ENCODE measurements at places on chromosomes 6 and 20.

GRCh38 chr6:135167617-135168016 lies 13.5 kb upstream of the MYB start:
- DNase-seq: no peak

- DNase-seq: no peak
These were observed 118.7 kb downstream of the JARID2 start for GRCh38 chr6:15364401-15365037.

GRCh38 chr6:113172531-113172966 lies 684.6 kb upstream of the MARCKS start:
- DNase-seq: peak; percentile 58

GRCh38 chr20:3174442-3175261 lies 1.3 kb upstream of the LZTS3 start:
- peak; percentile 12 for DNase-seq

DNA sequence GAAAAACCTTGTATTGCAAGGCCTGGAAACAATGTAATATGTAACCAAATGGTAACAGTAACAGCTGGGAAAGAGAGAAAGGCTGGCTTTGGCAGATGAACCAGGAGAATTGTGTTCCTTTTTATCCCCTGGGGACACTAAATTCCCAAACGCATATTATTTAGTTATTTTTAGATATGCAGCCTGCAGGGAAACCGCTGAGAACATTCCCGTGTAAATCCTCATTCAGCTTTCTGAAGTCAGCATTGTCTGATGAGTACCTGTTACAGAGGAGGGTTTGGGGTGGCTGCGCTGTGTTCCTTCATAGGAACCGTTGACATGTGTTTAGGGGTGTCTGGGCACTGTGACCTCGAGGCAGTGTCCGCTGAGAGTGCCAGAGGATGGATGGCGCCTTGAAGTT lies 101.3 kb downstream of the SMOC2 start:
- DNase-seq: no peak

DNA sequence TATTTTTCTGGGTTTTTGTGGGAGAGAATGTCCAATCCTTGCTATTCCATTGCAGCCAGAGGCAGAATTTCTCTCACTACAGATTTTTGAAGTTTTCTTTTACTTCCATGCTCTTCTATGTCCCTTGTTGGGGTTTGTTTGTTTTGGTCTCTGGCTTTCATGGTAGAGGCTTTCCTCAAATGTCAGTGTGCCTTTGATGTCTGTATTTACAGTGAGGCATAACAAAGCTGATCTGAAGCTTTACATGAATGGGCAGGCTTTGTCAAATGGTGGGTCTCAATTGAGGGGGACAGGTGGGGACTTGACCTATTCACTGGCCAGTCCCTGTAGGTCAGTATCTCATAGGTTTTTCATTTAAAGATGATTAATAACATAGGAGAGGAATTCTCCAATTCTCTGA lies 8.6 kb upstream of the CARMIL1 start:
- no peak for DNase-seq

GRCh38 chr6:118865100-118865391 lies 28.9 kb upstream of the ASF1A start:
- no peak for DNase-seq

- no peak for DNase-seq
These were observed 3.1 kb upstream of the AKIRIN2 start for GRCh38 chr6:87705070-87705691.

DNA sequence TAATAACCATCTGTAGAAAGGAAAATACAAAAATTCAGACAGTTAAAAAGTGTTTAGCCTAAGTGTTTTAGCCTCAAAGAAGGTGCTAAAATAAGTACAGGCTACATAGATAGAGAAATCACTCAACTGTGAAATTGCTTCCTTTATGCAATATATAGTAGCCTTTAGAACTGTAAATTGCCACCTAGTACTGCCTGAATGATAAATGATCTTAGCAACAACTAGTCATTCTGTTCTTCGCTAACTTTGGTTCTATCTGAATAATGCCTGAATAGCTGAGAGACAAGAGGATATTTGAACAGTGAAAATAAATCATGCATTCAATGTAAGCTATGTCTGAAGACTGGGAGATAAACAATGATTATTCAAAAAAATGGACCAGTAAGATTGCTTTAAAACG lies 603.3 kb upstream of the PTCHD4 start:
- no peak for DNase-seq

- DNase-seq: no peak
These were observed 37.8 kb upstream of the CNKSR3 start for GRCh38 chr6:154548130-154548830.

DNA sequence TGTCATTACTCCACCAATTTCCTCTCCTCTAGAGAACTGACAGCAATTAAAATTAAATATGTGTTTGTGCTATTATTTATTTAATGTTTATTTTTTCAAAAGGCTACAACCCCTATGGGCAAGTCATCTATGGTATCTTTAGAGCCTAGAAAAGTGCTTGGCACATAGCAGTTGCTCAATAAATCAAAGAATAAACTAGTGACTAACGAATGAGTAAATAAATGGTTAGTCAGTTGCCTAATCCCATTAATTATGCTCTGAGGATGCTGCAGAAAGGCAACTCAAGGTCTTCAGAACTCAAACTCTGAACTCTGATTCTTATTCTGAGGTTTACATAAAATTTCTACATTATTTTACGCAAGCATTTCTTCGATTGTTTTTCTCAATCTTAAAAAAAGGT lies 193.0 kb upstream of the TSHZ2 start:
- no peak for DNase-seq

DNA sequence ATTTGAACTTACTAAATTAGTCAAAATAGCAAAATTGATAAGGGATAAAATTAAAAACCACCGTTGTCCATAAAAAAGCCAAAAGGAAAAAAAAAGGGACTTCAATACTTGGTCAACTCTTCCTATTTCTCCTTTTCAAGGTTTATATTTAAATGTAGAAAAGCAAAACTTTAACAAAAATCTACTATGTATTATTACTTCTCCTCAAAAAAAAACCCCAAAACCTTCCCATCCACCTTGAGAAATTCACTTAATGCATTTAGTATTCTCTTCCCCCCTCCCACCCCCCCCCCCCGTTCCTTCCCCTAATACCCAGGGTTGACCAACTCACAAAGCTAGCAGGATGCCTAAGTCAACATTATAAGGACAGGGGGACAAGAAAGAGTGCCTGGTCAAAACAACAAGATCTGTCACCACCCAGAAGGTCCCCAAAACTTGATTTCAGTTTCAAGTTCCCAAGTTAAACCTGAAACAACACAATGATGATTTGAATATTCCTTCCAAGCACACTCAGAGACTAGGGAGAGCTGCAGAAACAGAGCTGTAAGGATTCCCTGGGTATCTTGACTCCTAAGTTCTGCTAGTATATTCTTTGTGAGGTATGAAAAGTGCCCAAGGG lies 14.6 kb downstream of the GMDS start:
- DNase-seq: no peak

DNA sequence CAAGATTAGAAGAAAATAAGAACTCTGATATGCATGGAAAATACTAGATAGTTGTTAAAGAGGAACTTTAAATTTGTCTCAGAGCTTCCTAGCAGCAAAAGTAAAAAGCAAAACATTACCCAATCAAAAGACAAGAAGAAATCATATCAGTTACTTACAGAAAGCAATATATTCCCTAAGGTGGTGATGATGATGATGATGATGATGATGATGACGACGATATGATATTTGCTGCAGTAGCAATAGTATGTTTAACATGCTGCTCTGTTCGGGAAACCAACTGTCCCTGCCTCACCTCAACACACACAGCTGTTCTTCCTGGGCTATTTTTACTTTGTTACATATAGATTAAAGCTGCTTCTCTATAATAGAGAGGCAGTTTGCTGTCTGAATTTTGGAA lies 12.0 kb upstream of the TBX18 start:
- DNase-seq: no peak

- no peak for DNase-seq
These were observed 11.2 kb downstream of the AARS2 start for GRCh38 chr6:44301782-44302564.

- DNase-seq: no peak
These were observed 40.4 kb downstream of the TRAM2 start for GRCh38 chr6:52536424-52536916.

- no peak for DNase-seq
These were observed 35.6 kb downstream of the CTNNBL1 start for GRCh38 chr20:37729452-37729851.

DNA sequence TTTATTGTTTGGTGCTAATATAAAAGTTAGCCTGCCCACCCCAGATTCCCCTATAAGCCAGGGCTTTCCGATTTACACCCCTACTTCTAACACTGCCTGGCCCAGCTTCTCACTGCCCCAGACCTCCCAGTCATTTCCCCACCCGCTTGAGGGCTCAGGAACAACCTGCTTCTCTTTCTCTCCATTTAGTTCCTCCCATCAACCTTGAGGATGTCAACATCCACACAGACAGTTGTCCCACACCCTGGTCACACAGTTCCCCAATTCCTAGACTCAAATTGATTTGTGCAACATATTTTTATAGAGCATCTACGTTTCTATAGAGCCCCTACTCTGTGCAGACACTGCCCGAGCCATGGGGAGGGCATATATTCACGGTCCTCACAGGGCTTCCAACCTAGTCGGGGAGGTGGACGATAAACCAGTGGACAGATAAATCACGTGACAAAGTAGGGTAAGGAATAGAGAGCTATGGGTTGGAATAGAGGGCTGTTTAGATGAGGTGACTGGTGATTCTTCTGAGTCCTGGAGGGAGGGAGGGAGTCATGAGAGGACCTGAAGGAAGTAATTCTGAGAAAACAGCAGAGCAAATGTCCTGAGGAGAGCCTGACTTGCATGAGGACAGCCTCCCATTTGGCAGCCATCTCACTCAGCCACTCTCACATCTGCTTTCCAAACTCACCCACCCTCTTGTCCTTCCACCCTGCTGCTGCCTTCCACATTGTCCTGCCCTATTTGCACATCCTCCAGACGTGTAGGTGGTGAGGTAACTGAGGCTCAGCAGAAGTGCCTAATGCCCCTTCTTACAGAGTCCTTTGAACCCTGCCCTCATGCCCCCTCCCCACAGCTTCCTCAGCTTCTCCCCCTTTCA lies 6.3 kb downstream of the GABRR2 start:
- DNase-seq: no peak

DNA sequence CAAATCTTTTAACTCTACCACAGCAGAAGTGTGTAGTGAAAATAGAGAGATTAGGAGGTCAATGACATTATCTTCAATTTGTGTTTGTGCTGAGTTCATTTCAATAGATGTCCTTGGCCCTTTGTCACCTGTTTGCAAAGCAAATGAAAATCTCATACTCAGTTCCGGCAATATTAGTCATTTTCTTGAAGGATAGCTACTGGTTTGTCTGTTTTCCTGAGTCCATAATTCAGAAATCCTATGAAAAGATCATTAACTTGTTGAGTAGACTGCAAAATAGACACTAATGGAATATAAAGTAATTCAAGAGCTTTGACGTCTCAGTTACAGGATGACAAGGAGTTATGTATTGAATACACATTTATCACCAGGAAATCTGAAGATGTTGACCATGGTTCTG lies 821.1 kb upstream of the FLRT3 start:
- DNase-seq: no peak

GRCh38 chr20:40675599-40676221 lies 13.3 kb downstream of the MAFB start:
- DNase-seq: no peak

GRCh38 chr6:168623736-168624135 lies 182.8 kb downstream of the SMOC2 start:
- no peak for DNase-seq

GRCh38 chr6:133983099-133983939 lies 30.3 kb downstream of the TBPL1 start:
- DNase-seq: peak; percentile 68

GRCh38 chr20:10259166-10259565 lies 40.5 kb downstream of the SNAP25 start:
- no peak for DNase-seq

DNA sequence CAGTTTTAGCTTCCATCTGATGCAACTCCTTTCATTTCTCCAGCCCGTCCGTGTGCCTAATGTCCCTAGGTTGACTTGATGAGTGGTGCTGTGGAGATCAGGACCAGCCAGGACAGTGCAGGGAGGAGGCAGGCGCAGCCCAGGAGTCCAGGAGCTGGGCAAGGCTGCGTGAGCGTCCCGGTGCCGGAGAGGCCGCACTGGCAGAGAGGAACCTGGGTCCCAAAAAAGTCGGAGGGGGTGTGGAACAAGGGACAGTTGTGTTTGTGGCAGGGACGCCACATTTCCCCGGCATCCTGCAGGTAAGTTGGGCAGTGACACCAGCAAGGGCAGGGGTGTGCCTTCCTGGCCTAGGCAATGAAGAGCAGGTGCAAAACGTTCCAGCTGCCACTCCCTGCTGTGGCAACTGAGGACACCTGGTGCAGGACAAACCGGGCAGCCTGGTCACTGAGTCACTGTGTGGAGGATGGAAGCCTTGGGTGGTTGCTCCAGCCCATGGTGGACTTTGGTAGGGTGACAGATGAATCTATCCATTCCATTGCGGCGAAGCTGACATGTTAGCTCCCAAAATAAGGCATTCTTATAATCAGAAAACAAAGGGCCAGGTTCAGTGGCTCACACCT lies 53.2 kb downstream of the RAMACL start:
- no peak for DNase-seq

DNA sequence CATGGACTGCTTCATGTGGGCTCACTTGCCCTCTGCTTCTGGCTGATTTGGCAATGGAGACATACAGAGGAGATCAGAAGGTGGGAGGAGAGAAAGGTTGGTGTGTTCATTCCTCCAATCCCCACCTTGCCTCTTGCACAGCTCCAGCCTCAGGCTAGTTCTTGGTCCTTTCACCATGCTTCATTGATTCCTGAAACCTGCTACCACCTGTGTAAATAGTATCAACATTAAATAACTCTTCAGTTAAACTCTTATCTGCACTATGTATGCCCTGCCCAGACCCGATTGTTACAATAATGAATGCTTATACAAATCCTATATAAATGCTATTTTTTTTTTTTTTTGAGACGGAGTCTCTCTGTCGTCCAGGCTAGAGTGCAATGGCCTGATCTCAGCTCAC lies 174.5 kb downstream of the CD83 start:
- DNase-seq: no peak

- DNase-seq: no peak
These were observed 46.0 kb downstream of the CPXM1 start for GRCh38 chr20:2754424-2754823.

GRCh38 chr6:71254323-71254722 lies 34.3 kb upstream of the OGFRL1 start:
- DNase-seq: no peak

DNA sequence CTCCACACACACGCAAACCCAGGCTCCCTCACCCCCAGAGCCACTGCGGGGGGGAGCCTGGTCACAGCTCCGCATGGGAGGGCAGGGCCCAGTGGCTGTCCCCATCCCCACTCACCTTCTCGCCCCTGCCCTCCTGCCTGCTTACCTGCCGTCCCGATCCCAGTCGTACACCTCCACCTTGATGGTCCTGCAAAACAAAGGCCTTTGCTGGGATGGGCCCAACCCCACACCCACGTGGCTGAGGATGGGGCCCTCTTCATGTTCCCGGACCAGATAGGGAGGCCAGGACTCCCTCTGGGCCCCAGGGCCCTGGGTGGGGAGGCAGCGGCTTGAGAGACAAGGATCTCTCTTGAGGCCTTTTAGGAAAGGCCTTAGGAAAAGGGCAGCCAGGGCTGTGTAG lies 67.6 kb downstream of the RAB44 start:
- no peak for DNase-seq

Data from NCI-H226 (cell line).